Kidney glomerular epithelial cell (primary cell): ENCODE measurements at places on chromosomes 3 and 15.

- DNase-seq, result peak; percentile 33
Measured at GRCh38 chr15:68106656-68107055, 52.5 kb downstream of the PIAS1 start.

DNA sequence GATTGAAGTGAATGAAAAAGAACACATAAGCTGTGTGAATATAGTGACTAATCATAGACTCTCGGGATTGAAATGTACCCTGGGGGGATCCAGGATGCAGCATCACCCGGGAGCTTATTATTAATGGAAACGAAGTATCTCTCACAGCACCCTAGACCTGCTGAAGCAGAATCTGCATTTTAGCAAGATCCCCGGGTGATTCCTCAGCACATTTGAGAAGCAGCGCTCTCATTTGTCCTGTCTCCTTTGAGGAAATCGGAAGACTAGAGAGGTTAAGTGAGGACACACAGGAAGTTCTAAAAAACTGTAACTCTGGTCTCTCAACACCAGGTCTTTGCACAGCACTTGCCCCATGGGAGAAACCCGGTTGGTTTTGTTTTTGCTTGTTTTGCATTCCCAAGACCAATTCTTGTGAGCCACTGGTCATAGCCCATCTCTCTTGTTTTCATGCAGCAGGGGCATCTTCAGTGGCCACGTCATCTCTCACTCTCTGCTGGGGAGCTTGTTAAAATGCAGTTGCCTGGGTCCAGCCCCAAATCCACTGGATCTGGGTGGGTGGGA lies 30.2 kb downstream of the ZNF710 start:
- no peak for DNase-seq

GRCh38 chr3:20648921-20649381 lies 462.9 kb upstream of the SGO1 start:
- no peak for DNase-seq

DNA sequence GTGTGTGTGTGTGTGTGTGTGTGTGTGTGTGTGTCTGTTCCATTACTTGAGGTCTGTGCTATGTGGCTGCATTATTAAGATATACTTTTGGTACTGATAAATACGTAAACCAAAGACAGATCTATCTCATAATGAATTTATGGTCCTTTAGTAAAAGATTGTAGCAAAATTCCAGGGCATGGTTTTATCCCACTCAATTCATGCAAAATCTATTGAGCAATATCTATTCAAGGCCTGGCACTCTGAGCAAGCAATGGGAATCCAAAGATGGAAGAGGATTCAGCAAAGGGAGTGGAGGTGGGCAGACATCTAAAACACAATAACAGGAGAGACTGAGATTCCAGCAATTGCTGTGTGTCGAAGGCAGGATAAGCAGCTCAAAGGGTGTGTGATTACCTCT lies 86.8 kb downstream of the RFTN1 start:
- DNase-seq, result no peak

DNA sequence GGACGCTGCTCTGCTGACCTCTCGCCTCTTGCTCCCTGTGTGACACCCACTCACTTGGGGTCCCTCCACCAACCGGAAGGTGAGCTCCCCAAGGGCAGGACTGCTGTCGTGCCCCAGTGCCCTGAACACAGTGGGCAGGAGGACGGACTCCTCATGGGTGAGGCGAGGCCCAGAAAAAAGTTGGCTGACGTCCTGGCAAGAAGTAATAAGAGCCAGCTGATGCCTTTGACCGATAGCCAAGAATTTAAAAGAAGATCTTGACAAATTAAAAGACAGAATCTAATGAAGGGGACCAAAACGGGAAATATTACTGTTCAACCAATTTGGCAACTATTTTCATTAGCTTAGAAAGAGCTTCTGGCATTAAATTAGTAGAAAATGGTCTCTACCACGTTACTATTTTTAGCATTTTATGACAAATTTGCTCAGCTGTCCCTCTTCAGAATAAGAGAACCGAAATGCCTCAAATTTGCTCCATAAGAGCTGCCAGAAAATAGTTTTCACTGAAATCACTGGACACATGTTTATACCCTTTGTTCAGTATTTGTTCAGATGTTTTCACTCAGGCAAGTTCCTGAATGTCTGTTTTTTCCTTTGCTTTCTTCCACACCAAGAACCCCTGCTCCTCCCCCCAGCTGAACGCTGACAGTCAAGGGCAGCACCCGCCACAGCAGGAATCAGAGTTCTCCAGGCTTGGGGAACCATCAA lies 60.5 kb downstream of the XXYLT1 start:
- no peak for DNase-seq

DNA sequence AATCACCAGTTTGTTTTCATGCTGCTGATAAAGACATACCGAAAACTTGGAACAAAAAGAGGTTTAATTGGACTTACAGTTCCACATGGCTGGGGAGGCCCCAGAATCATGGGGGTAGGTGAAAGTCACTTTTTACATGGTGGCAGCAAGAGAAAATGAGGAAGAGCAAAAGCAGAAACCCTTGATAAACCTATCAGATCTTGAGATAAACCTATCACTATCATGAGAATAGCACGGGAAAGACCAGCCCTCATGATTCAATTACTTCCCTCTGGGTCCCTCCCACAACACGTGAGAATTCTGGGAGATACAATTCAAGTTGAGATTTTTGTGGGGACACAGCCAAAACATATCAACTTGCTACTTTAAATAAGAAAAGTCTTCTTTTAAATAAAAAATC lies 28.9 kb downstream of the CD200R1L start:
- no peak for DNase-seq

GRCh38 chr15:76495487-76495886 lies 158.9 kb downstream of the ISL2 start:
- no peak for DNase-seq

- no peak for DNase-seq
Measured at GRCh38 chr3:167814441-167814951, 79.0 kb downstream of the SERPINI1 start.

DNA sequence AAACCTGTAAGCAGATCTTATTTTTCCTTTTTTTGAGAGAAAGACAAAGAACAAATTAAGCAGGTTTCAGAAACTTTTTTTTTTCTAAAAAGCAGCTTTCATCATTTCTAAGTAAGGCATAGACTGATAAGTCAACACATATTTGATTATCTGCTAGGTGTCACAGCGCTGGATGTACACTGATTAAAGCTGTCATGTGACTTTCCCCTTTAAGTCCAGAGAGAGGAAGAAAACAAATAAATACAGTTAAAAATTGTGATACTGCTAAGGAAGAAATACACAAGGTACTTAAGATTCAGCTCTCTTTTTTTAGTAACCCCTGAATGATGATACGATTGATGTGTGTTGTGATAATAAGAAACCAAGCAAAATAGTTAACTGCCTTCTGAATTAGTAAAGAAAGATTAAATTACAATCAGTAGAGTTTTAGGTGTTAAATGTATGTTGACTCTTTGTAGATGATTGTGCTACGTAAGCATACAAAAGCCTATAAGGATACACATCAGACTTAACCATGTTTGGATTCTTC lies 2.8 kb downstream of the GLCE start:
- DNase-seq, result no peak

- DNase-seq, result no peak
Measured at GRCh38 chr15:58440922-58441321, 9.1 kb downstream of the LIPC start.

- no peak for DNase-seq
Measured at GRCh38 chr3:59257506-59257905, 207.7 kb upstream of the CFAP20DC start.

DNA sequence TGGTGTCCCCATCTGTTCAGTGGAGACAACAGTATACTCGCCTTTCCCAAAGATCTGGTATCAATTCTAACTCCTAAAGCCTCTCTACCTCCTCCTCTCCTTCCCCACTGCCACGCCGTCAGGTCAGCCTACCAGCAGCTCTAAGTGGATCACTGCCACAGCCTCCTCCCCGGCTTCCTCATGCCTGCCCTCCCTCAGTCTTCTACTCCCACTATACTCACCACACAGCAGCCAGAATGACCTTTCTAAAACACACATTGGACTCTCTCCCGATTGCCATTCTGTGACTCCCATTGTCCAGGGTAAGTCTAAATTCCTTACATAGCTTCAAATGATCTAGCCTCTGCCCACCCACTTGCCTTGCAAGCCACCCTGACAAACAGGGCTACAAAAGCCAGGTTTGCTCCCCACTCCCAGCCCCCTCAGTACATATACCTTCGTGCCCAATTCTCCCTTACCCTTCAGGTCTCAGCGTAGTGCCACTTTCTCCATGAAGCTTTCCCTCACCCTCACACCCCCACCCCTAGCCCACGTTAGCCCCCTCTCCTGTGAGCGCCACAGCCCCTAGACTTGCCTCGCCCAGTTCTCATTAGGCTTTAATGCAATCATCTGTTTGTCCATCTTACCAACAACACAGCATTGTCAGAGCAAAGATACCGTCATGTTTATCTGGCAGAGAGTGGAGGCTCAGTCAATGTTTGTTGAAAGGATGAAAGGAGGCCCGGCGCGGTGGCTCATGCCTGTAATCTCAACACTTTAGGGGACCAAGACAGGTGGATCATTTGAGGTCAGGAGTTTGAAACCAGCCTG lies 9.5 kb upstream of the SEMA7A start:
- DNase-seq, result peak; percentile 25

DNA sequence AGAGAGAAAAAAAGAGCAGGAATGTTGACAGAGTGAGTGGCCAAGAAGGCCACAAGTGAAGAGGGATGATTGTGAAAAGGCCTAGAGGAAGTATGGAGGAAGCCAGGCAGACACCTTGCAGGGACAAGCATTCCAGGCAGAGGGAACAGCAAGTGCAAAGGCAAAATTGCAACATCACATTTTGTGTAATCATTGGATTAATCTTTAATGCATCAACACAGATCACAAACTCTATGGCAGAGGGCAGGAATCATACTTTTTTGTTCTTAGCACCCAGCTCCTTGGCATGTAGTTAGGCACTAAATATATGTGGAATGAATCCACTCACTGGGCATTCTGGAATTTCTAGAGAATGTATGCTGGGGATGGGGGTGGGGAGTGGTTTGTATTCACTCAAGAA lies 312.1 kb upstream of the PROK2 start:
- no peak for DNase-seq

- DNase-seq, result no peak
Measured at GRCh38 chr3:9137676-9138075, 111.8 kb downstream of the SRGAP3 start.

- no peak for DNase-seq
Measured at GRCh38 chr3:187015903-187016638, 85.7 kb downstream of the ST6GAL1 start.

DNA sequence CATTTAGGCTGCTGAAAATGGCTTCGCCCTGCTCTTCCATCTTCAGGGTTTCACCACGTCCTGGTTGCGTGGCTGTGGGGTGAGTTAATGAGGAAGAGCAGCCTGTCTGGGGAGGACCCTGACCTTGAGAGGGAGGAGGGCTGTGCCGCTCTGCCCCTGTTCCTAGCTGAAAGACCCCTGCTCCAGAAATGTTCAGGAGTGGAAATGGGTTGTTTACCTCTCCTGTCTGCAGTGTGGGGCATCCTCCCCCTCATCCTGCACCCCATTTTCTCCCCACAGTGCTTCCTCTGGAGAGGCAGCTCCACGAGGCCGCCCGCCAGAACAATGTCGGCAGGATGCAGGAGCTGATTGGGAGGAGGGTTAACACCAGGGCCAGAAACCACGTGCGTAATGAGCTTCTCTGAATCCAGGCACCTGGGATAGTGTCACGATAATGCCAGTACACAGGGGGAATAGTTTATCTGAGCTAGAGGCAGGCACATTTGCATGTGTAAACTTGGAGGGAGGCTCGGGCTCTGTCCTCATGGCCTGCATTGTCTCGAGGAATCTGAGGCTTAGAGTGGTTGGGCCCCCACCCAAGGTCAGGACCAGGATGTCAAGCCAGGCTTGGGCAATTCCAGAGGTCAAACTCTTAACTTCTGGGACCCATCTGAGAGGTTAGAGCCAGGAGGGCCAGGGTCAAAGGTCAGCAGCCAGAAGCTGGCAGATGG lies 4.0 kb downstream of the ANKDD1A start:
- DNase-seq, result no peak

- DNase-seq, result no peak
Measured at GRCh38 chr3:172282850-172283249, 165.4 kb downstream of the GHSR start.

DNA sequence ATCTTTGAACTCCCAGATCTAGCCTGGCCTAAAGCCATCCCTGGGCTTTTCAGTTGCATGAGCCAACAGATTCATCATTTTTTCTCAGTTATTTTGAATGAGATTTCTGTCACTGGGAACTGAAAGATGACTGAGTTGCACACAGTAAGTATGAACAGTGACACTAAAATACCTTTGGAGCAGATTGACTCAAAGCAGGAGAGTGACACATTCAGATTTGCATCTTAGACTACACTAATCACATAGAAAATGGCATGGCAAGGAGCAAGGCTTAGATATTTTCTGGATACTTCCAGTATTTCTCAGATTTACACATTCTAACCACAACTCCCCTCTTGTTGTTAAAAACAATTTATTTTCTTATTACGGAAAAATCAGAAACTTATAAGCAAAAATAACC lies 32.8 kb downstream of the SEC62 start:
- no peak for DNase-seq

GRCh38 chr3:57958642-57959422 lies 49.4 kb upstream of the FLNB start:
- DNase-seq, result no peak

GRCh38 chr3:69051756-69052471 lies at the start of gene TMF1:
Gene TMF1 (minus strand): TSS chr3:69052333. CDS start chr3:69052086, 247 bp downstream.
- no peak for DNase-seq
